Left cardiac atrium (tissue), 4 donors: ENCODE measurements at places on chromosomes 6 and 20. TPM values are rescaled to one million over a fixed set of nuclear protein-coding genes. Genes with fewer than 3 reads are reported as not detected.

Gene SLC17A9
- 5.7 TPM for total RNA-seq

Gene ATRN
- 29.0 TPM for total RNA-seq

Gene PTK6
- total RNA-seq: 0.29 TPM

Gene AKAP12
- 44.9 TPM for total RNA-seq

Gene TAB2
- 56.3 TPM for total RNA-seq

Gene LY6G6F
- not detected for total RNA-seq

Gene PGBD1
- 2.7 TPM for total RNA-seq

Gene KHDRBS2
- total RNA-seq: not detected

Gene OLIG3
- not detected for total RNA-seq

Gene ADAT2
- 2.9 TPM for total RNA-seq

Gene RARS2
- 19.0 TPM for total RNA-seq

Gene PRND
- not detected for total RNA-seq

Gene ZC2HC1B
- total RNA-seq: not detected

Gene PI3
- total RNA-seq: not detected
